Body of pancreas (tissue), 4 donors: ENCODE measurements at places on chromosomes 3 and 15.

DNA sequence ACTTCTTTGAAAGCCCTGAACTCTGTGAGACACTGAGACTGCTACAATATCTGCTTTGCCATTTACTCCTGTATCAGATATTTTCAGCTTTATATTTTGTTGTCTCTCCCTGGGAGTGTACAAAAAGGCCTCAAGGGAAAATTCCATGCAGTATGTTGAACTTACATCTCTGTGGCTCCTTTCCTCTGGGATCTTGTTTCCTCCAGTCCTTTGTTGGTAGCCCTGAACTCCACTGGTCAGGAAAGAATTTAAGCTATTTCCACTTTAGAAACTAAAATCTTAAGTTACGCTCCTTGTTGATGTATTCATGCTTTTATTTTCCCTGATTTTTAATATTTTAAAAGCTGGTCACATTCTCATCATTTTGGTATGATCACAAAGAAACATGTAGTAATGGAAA, 277.9 kb downstream of the FHIT start:
- no peak for DNase-seq

DNA sequence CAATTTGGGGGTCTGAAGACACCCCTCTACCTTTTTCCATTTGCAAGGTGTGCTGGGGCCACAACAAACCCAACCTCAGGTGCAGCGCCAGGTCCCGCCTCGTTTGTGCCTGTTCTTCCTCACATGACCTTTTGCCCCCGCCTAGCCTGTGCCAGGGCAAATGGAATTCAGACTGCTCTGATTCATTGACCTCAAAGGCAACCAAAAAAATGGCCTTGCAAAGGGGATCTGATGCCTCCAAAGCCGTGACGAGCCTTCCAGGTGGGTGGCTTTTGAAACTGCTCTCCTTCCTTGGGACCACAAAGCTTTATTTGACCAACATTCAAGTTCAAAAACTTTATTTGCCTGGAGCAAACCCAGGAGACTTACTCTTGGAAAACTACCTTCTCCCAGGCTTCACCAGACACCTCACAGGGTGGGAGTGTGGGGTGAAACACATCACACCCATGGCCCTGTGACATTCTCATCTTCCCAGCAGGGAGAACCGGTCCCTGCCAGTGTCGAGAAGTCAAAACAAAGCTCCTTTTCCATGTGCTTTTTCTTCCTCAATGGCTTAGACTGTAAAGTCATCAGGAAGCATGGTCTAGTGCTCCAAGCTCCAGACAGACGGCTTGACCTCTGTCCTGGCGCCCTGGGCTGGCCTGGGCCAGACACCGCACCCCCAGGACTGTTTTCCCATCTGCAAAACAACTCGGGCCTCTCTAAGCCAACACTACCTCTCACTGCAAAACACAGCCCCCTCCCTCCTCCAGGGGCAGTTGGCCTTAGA, 103.9 kb upstream of the HES1 start:
- DNase-seq = no peak

- DNase-seq = no peak
Measured at GRCh38 chr3:173943264-173943663, 545.7 kb downstream of the NLGN1 start.

- no peak for DNase-seq
Measured at GRCh38 chr3:151923901-151924300, 50.5 kb downstream of the SUCNR1 start.

- DNase-seq = peak; percentile 91
Measured at GRCh38 chr3:191328962-191329653, at the start of gene CCDC50. TSS of gene CCDC50 (plus strand) at chr3:191329394. CDS start at chr3:191329675, 281 bp downstream.

DNA sequence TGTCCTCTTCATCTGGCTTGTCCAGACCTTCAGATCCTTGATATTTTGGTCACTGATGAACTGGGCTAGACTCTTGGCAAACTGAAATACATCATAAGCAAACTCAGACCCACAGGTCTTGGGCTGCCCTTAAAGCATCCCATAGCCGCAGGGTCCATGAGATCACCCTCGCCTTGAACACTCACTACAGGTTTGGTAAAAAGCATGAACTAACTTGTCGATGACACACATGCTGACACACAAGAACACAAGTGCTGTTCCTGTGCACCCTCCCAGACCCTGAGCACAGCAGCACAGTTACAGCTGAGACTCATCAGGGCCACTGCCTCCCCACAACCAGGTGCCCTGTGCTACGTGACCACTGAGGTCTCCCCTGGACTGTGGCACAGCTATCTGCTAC, 21.0 kb downstream of the PFKFB4 start:
- no peak for DNase-seq

DNA sequence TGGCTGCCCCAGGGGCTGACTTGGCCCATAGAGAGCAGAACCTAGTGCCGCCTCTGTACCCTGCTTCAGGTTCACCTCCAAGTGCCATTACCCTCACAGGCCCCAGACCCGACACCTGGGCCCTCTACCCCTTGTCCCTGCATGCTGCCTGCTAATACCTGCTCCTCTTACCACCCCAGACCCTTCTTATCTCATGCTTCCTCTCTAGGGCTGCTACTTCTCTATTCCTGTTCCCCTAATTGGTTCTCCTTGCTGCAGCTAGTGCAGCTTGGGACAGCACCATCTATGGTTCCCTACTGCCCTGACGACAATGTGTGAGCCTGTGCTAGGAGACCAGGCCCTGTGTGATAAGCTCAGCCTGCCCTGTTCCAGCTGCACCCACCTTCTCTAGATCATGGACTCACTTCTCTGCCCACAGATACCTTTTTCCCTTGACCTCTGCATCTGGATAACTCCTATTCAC, 15.3 kb downstream of the HDAC11 start:
- DNase-seq = no peak

- no peak for DNase-seq
Measured at GRCh38 chr3:144104186-144104585, 132.6 kb downstream of the DIPK2A start.

GRCh38 chr3:148606979-148607378, 90.7 kb upstream of the AGTR1 start:
- no peak for DNase-seq

- no peak for DNase-seq
Measured at GRCh38 chr3:107861422-107861821, 229.4 kb downstream of the CD47 start.

- no peak for DNase-seq
Measured at GRCh38 chr3:52237006-52237656, 1.8 kb downstream of the TWF2 start.

DNA sequence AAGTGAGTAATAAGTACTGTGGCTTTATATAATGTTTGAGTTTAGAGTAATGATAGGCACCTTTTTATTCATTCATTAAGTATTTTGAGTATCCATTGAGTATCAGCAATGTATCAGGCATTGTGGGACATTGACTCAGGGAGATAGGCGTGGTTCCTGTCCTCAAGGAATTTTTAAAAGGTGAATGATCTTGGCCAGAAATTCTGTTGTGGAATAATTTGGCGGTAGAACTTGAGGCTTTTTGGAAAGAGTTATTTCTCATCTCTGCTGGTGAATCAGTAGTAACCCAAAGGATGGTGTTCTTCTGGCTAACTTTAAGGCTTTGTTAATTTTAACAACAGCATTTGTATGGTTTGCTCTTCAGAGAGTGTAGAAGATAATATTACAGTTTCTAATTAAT, 2.0 kb downstream of the RAB7A start:
- DNase-seq = no peak

- DNase-seq = no peak
Measured at GRCh38 chr3:78978037-78978436, 789.8 kb downstream of the ROBO1 start.

GRCh38 chr3:177781686-177782161, 584.4 kb upstream of the TBL1XR1 start:
- DNase-seq = peak; percentile 7

DNA sequence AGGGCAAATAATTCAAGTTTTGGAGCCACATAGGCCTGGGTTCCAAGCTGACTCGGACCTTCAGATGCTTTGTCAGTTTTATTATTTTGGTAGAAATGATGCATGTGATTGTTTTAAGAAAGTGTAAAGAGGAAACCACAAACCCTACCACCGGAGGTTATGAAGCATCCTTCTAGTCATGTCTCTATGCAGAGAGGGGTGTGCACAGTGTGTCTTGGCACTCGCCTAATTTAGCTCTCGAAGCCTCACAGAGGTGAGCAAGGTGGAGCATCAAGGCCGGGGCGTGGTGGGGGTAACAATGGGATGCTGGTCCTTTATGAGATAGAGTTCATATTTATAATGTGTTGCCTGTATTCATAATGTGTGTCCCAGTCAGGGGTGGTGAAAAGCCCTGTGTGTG, 63.7 kb upstream of the SMAD6 start:
- DNase-seq = no peak

- no peak for DNase-seq
Measured at GRCh38 chr3:121969631-121970030, 52.4 kb downstream of the ILDR1 start.

- DNase-seq = no peak
Measured at GRCh38 chr3:66803721-66804695, 194.1 kb upstream of the KBTBD8 start.

GRCh38 chr15:37203050-37203449, 102.7 kb upstream of the MEIS2 start:
- DNase-seq = no peak

DNA sequence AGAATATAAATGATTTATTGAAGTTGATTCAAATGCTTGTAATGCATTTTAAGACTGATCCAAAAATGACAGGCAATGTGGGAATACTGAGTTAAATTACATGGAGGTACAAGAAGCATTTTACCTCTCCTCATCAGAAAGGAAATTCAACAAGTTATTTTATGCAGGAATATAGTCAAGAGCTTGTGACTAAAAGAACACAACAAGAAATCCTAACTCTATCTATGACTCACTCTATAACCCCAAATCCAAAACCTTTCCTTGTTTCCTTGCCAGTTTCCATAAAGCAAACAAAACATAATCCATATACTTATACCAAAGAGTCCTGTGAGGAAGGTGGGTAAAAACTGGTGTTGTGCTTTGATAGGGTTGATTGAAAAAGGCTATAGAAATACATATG, 30.8 kb downstream of the SIN3A start:
- DNase-seq = no peak

DNA sequence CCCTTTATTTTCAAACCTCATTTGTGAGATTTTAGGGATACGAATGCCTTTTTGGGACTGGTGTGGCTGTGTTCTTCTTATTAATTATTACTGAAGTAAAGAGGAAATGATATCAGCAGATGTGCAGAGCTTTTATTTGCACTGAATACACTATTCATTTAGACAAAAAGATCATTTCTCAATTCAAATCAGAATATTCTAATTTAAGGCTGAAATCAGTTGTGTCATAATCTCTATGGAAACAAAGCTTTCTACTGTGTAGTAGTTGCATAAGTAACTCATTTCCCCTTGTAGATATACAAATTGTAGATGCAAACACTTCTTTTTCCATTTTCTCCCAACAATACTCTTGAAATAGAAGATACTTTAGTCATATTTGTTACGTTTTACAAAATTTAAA, 56.0 kb downstream of the PDE8A start:
- DNase-seq = no peak
